Large intestine (tissue), 12 donors: ENCODE measurements at places on chromosomes 11 and 22. TPM values are rescaled to one million over a fixed set of nuclear protein-coding genes. Genes with fewer than 3 reads are reported as not detected.

Gene UBQLNL
- 0.70 TPM for polyA plus RNA-seq

Gene PRR33
- polyA plus RNA-seq = 0.67 TPM

Gene SF3A1
- 87.1 TPM for polyA plus RNA-seq

DNA sequence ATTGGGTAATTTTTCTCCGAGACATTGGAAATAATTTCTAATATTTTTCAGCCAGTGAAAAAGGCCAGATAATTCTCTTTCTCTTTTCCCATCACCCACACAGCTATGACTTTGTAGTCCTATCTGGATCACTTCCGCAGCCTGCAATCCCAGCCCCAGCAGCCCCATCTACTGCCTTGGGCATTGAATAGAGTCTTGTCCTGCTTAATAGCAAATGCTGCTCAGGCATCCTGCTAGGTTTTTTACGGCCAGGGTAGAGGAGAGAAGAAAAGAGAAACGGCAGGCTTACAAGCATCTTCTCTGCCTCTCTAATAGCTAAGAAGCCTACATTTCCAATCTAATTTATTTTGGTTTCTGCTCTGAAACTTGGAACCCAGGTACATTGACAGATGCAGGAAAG lies 154.3 kb upstream of the B3GAT1 start:
- DNase-seq = no peak
- no peaks in the 10 kb centered on the region for H3K4me1 ChIP-seq
- peaks cover 4% of the 10 kb centered on the region for H3K27me3 ChIP-seq
- no peaks in the 10 kb centered on the region for H3K36me3 ChIP-seq

DNA sequence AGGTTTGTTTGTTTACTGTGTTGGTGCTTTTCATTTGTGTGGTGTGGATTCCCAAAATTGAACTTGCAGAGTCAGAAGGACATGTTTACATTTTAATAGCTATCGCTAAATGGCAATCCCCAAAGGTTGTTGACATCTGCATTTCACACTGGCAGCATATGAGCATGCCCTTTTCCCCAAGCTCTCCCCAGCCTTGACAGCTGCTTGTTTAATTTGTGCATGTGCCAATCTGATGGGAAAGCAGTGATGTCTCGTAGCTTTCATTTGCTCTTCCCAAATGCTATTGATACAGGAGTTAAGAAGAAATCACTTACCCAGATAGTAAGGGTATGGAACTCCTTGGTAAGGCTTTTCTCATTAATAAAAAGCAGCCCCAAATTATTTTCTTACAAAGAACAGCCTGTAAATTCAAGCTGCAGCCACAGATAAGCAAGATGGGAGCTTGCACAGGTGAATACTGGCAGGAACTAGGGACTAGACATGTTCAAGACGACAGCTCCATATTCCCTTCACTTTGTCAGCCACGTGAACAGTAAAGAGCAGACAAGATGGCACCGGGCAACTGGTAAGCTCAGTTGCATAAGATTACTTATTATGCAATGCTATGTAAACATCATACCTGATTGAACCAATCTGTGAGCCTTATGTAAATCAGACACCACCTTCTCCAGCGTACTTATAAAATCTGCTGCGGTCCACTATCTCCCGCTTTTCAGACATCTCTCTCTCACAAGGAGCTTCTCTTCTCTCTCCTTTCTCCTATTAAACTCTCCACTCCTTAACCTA lies 87.4 kb downstream of the IGLL5 start:
- no peaks in the 10 kb centered on the region for H3K36me3 ChIP-seq
- DNase-seq = no peak
- H3K4me3 ChIP-seq = no peak overlapping the region
- H3K27ac ChIP-seq = no peak overlapping the region

DNA sequence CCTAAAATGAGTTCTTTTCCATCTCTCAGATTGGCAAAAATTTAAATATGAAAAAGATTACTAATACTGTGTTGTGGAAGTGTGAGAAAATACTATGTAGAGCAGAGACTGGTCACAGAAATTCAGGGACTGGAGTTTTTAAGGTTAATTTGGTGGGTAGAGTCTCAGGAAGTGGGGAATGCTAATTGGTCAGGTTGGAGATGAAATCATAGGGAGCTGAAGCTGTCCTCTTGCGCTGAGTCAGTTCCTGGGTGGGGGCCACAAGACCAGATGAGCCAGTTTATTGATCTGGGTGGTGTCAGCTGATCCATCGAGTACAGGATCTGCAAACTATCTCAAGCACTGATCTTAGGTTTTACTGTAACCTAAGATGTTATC lies 29.4 kb upstream of the TMEM86A start:
- no peaks in the 10 kb centered on the region for H3K4me1 ChIP-seq
- H3K27ac ChIP-seq = no peak overlapping the region
- H3K27me3 ChIP-seq = no peaks in the 10 kb centered on the region
- no peak overlapping the region for H3K4me3 ChIP-seq
- no peak for DNase-seq

GRCh38 chr11:46570790-46571398 lies 22.9 kb downstream of the AMBRA1 start:
- no peaks in the 10 kb centered on the region for H3K36me3 ChIP-seq
- H3K4me1 ChIP-seq = no peaks in the 10 kb centered on the region
- H3K27ac ChIP-seq = no peak overlapping the region

- no peaks in the 10 kb centered on the region for H3K27me3 ChIP-seq
- DNase-seq = no peak
- H3K36me3 ChIP-seq = no peaks in the 10 kb centered on the region
- H3K27ac ChIP-seq = no peak overlapping the region
- peaks cover 11% of the 10 kb centered on the region for H3K4me1 ChIP-seq
These were observed 60.4 kb downstream of the BMAL1 start for GRCh38 chr11:13338019-13338426.

DNA sequence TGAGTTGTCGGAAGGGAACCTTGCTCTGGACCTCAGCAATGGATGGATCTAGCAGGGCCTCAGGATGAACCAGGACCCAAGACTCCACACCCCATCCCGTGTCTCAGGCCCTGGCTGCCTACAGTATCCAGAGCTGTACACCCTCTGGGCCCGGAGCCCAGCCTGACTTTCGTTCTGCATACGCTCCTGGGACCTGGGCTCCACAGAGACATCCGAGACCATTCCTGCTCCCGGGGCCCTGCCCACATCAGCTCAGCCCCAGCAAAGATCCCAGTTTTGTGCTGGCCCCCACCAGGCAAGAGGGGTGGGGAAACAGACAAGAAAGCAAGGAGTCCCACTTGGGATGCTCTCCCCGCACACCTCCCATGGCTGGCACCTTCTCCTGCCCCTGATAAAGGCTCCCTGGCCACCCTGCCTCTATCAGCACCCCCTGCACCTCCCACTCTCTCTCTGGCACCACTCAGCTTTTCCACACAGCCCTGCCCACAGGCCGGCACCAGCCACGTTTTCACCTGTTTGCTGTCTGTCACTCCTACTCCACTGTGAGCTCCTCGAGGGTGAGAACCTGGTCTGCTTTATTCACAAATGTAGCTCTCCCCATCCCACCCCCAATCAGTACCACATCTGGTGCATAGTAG lies 64.5 kb upstream of the TCF20 start:
- no peaks in the 10 kb centered on the region for H3K27me3 ChIP-seq
- H3K4me3 ChIP-seq = no peak overlapping the region
- H3K36me3 ChIP-seq = no peaks in the 10 kb centered on the region
- no peak for DNase-seq

DNA sequence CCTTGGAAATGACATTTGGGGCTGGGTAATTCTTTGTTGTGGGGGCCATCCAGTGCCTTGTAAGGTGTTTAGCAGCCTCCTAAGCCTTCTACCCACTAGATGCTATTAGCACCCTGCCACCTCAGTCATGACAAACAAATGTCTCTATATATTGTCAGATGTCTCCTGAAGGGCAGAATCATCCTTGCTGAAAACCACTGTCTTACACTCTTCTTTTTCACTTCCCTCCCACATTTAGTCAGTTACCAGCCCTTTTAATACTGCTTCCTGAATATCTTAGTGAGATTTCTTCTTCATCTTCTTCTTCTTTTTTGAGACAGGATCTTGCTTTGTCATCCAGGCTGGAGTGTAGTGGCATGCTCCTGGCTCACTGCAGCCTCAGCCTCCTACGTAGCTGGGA lies 33.1 kb downstream of the TNRC6B start:
- H3K27me3 ChIP-seq = no peaks in the 10 kb centered on the region
- no peak overlapping the region for H3K4me3 ChIP-seq
- H3K4me1 ChIP-seq = no peaks in the 10 kb centered on the region
- peaks cover 4% of the 10 kb centered on the region for H3K36me3 ChIP-seq
- DNase-seq = no peak

DNA sequence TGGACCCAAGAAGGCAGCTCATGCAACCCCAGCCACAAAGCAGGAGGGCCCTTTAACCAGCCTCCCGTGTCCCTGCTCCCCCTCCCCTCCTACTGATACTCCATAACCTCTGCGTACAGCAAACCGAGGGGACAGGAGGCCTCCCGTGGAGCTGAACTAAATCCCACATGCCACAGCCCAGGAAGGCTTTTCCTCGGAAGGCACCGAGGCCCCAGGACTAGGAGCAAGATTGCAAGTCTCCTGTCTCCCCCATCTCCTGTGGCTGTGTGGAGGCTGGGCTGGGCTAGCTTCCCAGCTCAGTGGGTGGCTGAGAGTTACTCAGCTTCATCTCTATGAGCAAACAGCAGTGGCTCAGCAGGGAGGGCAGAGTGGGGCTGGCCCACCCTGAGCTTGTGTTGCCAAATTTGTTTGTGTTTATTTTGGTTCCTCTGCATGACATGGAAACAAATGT lies 62.7 kb upstream of the NECTIN1 start:
- DNase-seq = no peak
- H3K27ac ChIP-seq = no peak overlapping the region
- no peak overlapping the region for H3K4me3 ChIP-seq
- H3K36me3 ChIP-seq = no peaks in the 10 kb centered on the region
- H3K4me1 ChIP-seq = no peaks in the 10 kb centered on the region

- H3K27ac ChIP-seq = no peak overlapping the region
- H3K36me3 ChIP-seq = no peaks in the 10 kb centered on the region
- no peak overlapping the region for H3K4me3 ChIP-seq
- no peak for DNase-seq
- H3K4me1 ChIP-seq = no peaks in the 10 kb centered on the region
- no peaks in the 10 kb centered on the region for H3K27me3 ChIP-seq
These were observed 324.2 kb downstream of the TENM4 start for GRCh38 chr11:79116600-79116999.

- no peak overlapping the region for H3K4me3 ChIP-seq
- no peaks in the 10 kb centered on the region for H3K36me3 ChIP-seq
- H3K27me3 ChIP-seq = no peaks in the 10 kb centered on the region
- no peak for DNase-seq
These were observed 297.9 kb upstream of the C11orf87 start for GRCh38 chr11:109123816-109124787.

DNA sequence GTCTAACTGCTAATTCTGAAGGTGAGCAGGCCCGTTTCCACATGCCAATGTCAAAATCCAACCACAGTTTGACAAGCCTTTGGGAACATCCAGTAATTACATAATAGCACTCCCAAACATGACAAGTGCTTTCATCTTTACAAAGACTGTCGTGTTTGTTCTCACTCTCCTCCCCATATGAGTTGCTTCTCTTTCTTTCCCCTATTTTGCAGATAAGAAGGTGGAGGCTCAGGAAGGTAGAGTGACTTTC lies 55.9 kb upstream of the CD44 start:
- no peaks in the 10 kb centered on the region for H3K27me3 ChIP-seq
- peak overlapping the region; percentile 37 for H3K27ac ChIP-seq
- H3K36me3 ChIP-seq = no peaks in the 10 kb centered on the region
- H3K4me1 ChIP-seq = peaks cover 4% of the 10 kb centered on the region
- H3K4me3 ChIP-seq = no peak overlapping the region

- H3K36me3 ChIP-seq = no peaks in the 10 kb centered on the region
- H3K4me3 ChIP-seq = no peak overlapping the region
- H3K4me1 ChIP-seq = no peaks in the 10 kb centered on the region
- DNase-seq = peak; percentile 3
- no peak overlapping the region for H3K27ac ChIP-seq
These were observed 85.8 kb downstream of the FANCF start for GRCh38 chr11:22539821-22540256.

DNA sequence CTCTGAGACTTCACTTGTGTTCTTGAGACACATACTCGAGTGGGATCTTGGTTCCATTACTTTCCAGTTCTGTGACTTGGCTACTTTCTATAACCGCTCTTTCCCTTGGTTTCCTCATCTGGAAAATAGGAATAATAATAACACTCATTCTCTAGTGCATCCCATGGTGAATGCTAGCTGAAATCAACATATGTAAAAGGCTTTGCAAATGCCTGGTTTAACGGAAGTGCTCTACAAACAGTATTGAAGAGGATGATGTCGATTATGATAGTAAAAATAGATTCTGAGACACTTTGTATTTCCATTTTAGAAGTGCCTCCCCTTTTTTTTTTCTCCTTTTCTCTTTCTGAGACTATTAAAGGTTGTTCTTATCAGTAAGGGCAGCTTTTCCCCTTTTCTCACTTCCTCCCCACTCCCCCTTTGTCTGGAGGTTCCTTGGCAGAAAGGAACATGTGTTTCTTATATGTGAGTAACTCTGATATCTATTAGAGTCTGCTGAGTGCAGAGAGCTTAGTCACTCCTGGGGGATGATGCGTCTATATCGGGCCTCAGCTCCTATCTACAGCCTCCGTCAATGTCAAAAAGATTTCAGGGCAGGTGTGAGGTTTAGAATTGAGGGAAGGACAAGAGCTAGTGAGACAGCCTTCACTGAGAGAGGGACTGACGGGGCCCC lies 489.3 kb downstream of the NTM start:
- no peak for DNase-seq
- no peak overlapping the region for H3K4me3 ChIP-seq
- no peak overlapping the region for H3K27ac ChIP-seq
- H3K36me3 ChIP-seq = no peaks in the 10 kb centered on the region
- H3K27me3 ChIP-seq = peaks cover 2% of the 10 kb centered on the region

GRCh38 chr11:66232769-66233168 lies 35.7 kb upstream of the RAB1B start:
- no peak overlapping the region for H3K4me3 ChIP-seq
- peaks cover 57% of the 10 kb centered on the region for H3K36me3 ChIP-seq
- no peak overlapping the region for H3K27ac ChIP-seq
- no peak for DNase-seq
- H3K4me1 ChIP-seq = no peaks in the 10 kb centered on the region

DNA sequence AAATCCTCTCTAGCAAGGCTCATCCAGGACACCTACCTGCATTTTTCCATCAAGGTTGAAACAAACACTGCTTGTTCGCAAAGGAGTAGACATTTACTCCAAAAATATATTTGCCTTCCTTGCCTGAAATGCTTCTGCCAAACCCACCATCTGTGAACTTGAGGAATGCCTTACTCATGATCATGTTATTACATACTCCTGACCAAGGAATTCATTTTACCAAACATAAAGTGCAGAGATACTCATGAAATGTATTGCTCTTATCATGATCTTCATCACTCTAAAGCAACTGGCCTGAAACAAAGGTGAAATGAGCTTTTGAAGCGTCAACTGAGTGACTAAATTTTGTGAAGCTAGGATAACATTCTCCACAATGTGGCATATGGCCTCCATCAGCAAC lies 243.1 kb upstream of the CCDC179 start:
- H3K36me3 ChIP-seq = no peaks in the 10 kb centered on the region
- H3K4me3 ChIP-seq = no peak overlapping the region
- no peaks in the 10 kb centered on the region for H3K27me3 ChIP-seq
- H3K4me1 ChIP-seq = no peaks in the 10 kb centered on the region

GRCh38 chr11:33635161-33635560 lies 65.5 kb downstream of the C11orf91 start:
- no peaks in the 10 kb centered on the region for H3K4me1 ChIP-seq
- no peaks in the 10 kb centered on the region for H3K36me3 ChIP-seq
- no peak overlapping the region for H3K4me3 ChIP-seq
- H3K27me3 ChIP-seq = peaks cover 2% of the 10 kb centered on the region

- H3K36me3 ChIP-seq = no peaks in the 10 kb centered on the region
- H3K27ac ChIP-seq = no peak overlapping the region
- H3K27me3 ChIP-seq = no peaks in the 10 kb centered on the region
- H3K4me3 ChIP-seq = no peak overlapping the region
These were observed 1.0 kb downstream of the C11orf91 start for GRCh38 chr11:33699515-33700062.
